Activated CD4-positive, alpha-beta T cell treated with anti-CD3 and anti-CD28 coated beads, Interleukin-2, amount 50 U/mL, for 16 hours (primary cell): ENCODE measurements at places on chromosomes 5 and 9.

GRCh38 chr5:14767735-14768507 lies 103.4 kb downstream of the OTULIN start:
- peak; percentile 20 for DNase-seq

DNA sequence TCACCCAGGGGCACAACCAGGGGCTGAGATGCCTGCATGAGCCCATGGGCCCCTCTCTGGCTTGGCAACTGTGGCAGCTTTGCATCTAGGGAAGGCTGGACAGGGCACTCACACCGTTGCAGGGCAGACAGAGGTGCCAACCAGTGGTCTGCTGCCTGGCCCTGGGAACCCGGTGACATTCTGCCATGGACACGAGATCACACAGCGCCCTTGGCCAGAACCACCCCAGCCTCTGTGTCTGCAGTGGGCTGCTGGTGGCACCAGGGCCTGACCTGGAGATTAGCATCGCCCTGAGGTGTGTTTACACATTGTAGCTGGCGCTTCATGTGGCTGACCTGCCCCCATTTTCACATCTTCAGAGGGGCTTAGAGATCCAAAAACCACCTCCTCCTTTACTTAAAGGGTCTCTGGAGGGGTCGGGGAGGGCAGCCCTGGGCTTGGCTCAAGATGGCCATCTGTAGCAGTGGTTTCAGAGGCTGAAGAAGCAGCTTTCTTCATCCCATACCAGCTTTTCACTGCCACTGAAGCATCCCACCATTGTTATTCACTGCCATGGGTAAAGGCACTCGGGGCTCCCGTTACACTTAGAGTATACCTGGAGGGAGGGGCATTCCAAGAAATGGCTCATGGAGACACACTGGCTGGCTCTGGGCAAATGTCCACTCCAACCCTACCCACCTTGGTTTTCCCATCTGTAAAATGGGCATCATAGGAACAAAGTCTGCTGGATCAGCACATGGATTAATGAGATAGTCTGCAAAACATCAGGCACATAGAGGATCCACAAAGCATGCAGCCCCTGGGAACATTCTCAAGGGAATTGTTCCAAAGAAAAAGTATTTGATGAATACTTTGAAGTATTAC lies 11.4 kb downstream of the DCANP1 start:
- DNase-seq = no peak

DNA sequence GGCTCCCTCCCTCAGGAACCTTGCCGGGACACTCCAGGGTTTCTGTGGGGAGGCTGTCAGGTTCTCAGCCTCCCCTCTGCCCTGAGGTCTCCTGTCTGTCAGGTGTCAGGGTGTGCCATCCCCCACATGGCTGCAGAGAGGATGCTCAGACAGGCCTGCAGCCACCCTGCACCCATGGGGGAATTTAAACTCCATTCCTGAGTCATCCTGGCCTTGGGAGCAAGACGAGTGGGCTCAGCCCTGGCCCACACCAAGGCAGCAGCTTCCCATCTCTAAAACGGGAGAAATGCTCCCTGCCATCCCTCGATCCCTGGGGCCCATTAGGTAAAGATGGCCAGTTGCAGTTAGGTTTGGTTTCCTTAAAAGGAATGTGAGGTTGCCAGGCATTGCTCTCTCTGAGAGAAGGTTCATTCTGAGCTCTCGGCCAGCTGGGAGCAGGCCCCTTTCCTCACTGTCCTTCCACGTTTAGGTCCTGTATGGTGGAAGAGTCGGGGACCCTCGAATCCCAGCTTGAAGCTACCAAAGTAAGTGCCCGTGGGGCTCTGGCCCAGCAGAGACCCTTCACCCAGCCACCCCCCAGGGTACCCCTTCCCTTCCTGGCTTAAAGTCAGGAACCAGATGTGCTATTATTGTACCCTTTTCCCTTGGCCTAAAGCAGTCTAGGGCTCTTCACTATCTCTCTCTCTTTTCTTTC lies 26.6 kb downstream of the DYNC2I2 start:
- no peak for DNase-seq

- no peak for DNase-seq
Observed at GRCh38 chr5:61330341-61330844, 1.7 kb upstream of the ZSWIM6 start.

GRCh38 chr5:67310740-67311139 lies 114.1 kb upstream of the CD180 start:
- DNase-seq = no peak

DNA sequence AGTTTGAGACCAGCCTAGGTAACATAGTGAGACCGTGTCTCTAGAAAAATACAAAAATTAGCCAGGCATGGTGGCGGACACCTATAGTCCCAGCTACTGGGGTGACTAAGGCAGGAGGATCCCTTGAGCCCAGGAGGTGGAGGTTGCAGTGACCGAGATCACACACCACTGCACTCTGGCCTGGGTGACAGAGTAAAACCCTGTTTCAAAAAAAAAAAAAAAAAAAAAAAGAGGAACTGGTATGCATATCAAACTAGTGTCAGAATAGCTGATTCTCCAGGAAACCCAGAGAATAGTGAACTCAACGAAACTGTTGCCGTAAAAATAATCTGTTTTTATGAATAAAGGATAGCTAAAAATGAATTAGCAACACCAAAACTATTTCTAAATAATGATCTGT lies 126.6 kb upstream of the BASP1 start:
- no peak for DNase-seq

DNA sequence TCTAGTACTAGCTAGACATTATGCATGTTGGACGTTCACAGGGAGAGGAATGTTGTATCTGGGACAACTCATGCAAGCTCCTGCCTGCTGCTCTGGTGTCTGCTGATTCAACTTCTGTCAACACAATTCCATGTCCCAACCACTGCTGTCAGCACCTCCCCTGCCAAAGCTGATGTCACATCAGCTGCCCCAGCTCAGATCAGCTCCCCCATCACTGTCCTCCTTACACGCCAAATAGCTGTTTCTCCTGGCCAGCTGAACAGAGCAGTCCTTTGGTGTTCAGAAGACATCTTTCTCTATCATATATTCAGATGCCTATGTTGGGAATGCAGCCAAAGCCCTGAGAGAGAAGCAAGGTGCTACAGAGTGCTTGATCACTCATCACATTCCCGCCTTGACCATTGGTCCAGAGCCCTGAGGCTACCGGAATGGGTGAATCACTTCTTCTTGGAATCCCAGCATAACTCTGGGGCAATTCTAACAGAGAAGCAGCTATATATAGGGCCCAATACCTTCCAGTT lies 223.3 kb downstream of the SEC61B start:
- DNase-seq = no peak

GRCh38 chr5:639253-639530 lies 27.1 kb downstream of the CEP72 start:
- no peak for DNase-seq

DNA sequence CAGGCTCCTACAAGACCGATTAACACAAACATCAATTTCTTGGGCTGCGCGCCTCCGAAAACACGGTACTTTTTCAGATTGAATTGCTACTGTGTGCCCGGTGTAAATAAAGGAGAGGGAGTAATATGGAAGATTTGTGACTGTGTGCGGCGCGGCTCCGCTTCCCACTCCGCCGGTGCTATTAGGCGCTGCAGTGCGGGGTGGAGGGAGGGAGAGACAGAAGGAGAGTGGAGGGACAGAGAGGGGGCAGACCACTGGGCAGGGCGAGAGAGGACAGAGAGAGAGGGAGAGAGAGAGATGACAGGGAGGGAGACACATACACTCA lies 24.7 kb upstream of the RNU6ATAC start:
- no peak for DNase-seq

- no peak for DNase-seq
Observed at GRCh38 chr9:132823370-132824145, 54.5 kb downstream of the AK8 start.

DNA sequence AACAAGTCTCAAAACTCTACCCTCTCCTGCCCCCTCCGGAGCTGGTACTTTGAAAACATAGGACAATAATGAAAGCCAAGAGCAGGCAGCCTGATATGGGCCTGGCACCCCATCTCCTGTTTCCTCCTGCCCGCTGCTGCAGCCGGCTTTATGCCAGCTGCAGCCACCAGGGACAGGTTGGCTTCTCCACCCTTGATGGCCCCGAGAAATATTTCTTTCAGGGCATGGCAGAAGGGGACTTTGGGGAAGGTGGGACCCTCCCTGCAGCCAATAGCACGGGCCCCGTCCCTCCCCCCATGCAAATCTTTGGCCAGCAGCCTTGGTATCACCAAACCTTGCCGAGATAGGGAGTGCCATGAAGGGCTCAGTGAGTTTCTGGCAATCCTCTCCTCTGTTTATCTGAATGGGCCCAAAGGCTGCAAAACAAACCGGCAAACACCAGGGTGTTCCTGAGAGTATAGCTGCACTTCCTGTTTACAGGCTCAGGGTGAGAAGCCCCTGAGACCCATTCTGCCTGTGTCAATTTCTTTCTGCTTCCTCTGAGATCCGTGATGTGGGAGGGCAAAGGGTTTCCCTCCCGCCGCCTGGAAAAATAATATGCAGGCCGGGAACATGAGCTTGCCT lies 73.4 kb upstream of the BOD1 start:
- no peak for DNase-seq

DNA sequence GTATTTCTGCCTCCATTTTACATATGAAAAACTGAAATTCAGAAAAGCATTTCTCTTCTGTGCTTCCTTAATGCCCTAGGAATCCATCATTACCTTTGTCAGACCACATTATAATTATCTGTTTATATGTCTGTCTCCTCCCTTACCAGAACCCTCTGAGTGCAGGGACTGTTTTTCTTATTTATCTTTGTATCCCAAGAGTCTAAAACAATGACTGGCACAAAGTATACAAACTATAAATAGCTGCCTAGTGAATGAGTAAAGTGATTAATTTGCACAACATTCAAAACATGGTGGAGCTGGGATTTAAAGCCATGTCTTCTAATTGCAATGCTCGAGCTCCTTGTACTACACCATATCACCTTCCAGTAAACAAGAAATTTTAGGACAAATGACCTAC lies 49.3 kb upstream of the HK3 start:
- DNase-seq = no peak
